ENCODE measurements at places on chromosomes 13 and 19.

- DNase-seq: no peak
These were observed 51.4 kb upstream of the PSG8 start for GRCh38 chr19:42816894-42817293.

- no peak for DNase-seq
These were observed 74.0 kb downstream of the PCDH9 start for GRCh38 chr13:67155898-67156722.

DNA sequence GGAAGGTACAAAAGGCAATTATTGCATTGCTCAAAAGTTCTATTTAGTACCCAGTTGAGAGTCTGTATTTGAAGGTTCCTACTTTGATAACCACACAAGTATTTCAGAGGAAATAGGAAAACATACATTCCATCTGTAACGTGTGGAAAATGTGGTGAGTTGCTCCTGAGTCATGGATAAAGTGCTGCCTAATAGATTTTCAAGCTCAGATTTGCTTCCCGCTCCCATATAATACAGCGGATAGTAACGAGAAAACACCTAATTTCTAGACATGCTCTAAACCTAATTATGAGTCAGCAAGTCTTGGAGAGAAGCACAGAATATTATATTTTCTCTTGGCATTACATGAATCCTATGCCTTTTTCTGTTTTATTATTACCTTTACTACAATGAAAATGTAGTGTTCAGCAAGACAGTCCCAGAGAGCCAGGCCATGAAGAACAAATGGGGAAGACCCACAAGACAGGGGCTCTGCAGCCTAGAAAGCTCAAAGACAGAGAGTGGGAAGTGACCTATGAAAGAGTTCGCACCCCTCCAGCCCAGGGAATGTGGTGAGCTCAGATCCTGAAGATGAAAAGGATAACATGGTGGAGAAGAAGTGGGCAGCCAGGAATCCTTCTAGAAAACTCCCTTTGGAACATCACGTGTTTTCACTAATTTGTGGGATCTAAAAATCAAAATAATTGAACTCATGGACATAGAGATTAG is 116.1 kb downstream of the STARD13 start:
- DNase-seq: no peak

DNA sequence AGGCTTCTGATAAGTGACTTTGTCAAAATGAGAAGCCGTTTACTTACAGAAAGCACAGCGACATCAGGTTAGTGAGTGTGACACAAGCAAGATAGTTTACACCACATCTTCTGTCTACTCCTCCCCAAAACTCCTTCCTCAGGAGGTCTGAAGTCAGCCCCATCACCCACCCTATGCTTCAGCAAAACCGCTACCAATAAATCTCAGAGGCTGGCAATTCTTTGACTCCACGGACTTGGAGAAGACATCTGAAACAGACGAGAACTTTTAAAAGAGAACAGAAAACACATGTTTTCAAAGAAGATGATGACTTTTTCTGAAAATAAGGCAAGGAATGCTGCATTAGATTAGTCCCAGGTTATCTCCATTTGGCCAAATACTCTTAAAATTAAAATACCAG is 261.1 kb downstream of the TBC1D4 start:
- DNase-seq: no peak

- DNase-seq: no peak
These were observed 856.7 kb upstream of the SLITRK1 start for GRCh38 chr13:84739021-84739420.

- peak; percentile 67 for DNase-seq
These were observed 1658.6 kb upstream of the MIR17HG start for GRCh38 chr13:89688918-89689317.

GRCh38 chr13:67097892-67098452 is 132.2 kb downstream of the PCDH9 start:
- no peak for DNase-seq

GRCh38 chr19:43997631-43998290 is 5.0 kb upstream of the ZNF230 start:
- DNase-seq: no peak

GRCh38 chr13:44605275-44605674 is 29.1 kb upstream of the TSC22D1 start:
- DNase-seq: no peak

- no peak for DNase-seq
These were observed 180.2 kb downstream of the RGCC start for GRCh38 chr13:41637586-41637985.

DNA sequence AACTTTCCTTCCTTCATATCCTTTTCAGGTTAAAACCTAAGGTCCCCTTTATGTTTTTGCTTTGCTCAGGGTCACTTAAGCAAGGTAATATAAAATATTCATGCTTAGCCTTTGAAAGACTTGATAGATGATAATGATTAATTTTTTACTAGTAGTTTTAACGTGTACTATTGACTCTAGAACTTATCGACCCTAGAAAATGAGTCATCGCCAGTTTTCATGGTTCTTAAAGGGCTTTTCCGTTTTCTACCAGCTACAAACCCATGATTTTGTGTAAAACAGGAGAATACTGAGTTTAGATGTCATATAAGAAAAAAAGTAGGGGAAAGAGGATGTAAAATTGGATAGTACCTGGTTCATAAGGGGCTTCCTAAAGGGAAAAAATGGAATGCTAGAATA is 75.7 kb downstream of the DHRS12 start:
- no peak for DNase-seq

DNA sequence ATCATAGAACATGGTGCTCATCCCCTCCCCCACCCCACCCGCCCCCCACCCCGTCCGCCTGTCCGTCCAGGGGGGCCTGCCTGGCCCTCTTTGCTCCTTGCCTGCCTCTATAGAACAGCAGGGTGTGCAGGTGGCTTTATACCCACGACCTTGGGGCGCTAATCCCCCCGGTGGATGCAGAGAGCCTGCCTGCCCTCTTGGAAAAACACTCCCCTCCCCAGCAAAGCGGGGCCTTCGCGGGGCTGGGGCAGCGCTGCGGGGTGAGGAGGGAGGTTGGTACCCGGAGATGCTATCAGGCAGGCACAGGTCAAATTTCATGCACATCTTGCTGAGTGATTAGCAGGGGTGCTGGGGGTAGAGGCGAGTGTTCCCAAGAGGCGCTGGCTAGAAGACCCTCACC is 21.9 kb downstream of the RFX1 start:
- no peak for DNase-seq

DNA sequence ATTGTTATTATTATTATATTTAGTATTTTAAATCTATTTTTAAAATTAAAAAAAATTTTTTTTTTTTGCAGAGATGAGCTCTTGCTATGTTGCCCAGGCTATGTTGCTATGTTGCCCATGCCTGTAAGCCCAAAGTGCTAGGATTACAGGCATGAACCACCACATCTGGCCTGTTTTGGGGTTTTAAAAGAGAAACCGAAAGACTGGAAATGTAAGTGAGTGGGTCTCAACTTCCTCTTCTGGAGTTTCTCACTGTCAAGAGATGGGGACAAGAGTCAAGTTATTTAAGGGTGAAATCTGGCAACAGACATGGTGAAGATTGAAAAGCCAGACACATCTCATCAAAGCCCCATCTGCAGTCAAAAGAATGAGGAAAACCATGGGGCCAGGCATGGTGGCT is 4.2 kb upstream of the OR7G3 start:
- DNase-seq: no peak

GRCh38 chr13:31038834-31039552 is 106.5 kb downstream of the TEX26 start:
- DNase-seq: no peak

- DNase-seq: no peak
These were observed 33.0 kb downstream of the GPR12 start for GRCh38 chr13:26727633-26728032.

DNA sequence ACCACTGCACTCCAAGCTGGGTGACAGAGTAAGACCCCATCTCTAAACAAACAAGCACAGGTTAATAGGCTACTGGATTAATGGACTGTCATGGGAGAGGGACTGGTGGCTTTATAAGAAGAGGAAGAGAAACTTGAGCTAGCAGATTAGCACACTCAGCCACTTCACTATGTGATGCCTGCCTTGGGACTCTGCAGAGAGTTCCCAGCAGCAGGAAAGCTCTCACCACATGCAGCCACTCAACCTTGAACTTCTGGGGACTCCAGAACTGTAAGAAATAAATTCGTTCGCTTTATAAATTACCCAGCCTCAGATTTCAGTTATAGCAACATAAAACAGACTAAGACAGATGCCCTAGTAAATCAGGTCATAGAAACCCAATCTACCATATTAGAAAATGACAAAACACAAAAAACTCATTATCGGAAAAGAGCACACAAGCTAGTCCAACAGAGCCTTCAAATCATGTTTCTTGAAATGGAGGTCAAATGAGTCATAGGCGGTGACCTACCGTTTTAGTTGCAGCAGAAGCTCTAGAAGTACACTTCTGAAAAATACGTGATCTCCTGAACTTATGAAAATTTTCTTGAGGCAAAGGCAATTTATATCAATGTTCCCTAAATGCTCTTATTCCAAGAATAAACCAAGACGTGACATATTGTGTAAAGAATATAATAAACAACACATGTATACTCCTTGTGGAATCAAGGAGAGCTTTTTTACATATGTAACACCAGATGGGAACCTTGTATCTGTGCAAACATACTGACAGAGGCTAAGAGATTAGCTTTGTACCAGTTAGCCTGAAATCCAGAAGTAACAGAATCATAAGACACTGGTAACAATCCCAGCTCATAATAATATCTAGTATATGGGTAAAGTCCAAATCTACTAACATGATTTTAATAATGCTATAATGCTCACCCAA is 340.9 kb upstream of the SGCG start:
- no peak for DNase-seq

- peak; percentile 18 for DNase-seq
These were observed 11.6 kb upstream of the OR1M1 start for GRCh38 chr19:9075064-9075949.

GRCh38 chr19:46386996-46387712 is 26.2 kb downstream of the CCDC8 start:
- DNase-seq: no peak

- DNase-seq: no peak
These were observed 30.3 kb upstream of the LRCH1 start for GRCh38 chr13:46522748-46523030.

DNA sequence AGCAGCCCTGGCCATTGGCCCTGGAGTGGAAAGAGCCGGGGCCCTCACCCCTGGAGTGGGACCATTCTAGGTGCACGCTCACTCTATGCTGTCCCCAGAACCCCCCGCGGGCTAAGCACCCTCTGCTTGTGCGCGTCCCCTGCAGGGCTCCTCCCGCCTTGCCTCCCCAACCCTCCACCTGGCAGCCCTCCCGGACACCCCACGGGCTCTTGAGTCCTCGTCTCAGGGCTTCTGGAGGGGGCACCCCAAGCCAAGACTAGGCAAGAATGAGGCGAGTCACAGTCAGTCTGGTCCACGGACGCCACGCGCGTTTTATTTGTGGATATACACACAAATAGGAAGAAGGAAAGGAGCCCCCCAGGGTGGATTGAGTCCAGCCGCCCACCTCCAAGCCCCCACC is 7.0 kb upstream of the TMEM161A start:
- no peak for DNase-seq

DNA sequence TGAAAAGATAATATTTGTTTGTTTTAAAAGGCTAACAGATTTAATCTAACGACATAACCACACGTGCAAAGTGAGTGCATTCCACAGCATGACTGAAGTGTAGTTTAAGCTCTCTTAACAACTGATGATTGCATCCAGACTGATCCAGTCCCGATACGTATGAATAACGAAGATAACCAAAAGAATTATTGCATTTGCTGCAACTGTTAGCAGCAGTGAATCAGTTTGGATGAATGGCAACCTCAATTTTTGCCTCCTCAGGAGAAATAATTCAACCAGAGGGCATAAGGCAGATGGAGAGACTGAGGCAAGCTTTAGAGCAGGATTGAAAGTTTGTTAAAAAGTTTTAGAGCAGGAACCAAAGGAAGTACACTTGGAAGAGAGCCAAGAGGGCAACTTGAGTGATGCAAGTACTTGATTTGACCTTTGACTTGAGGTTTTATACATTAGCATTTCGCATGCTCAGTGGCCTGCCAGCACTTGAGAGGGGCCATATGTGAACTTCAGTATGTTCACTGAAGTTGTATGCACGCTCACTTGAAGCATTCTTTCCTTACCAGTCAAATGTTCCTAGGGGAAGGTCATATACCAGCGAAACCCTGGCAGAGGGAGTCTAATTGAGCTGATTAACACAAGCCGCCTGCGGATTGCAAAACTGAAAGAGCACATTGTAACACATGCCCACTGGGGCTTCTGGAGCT is 835.0 kb upstream of the PCDH20 start:
- DNase-seq: no peak

GRCh38 chr19:6045108-6045507 is 65.2 kb downstream of the RFX2 start:
- DNase-seq: no peak

Measured in putamen (tissue), 1 donor.